A673 (cell line): ENCODE measurements at places on chromosomes 1 and 21.
A peak's percentile ranks its signal among the peaks of the same experiment; 100 is the strongest.

DNA sequence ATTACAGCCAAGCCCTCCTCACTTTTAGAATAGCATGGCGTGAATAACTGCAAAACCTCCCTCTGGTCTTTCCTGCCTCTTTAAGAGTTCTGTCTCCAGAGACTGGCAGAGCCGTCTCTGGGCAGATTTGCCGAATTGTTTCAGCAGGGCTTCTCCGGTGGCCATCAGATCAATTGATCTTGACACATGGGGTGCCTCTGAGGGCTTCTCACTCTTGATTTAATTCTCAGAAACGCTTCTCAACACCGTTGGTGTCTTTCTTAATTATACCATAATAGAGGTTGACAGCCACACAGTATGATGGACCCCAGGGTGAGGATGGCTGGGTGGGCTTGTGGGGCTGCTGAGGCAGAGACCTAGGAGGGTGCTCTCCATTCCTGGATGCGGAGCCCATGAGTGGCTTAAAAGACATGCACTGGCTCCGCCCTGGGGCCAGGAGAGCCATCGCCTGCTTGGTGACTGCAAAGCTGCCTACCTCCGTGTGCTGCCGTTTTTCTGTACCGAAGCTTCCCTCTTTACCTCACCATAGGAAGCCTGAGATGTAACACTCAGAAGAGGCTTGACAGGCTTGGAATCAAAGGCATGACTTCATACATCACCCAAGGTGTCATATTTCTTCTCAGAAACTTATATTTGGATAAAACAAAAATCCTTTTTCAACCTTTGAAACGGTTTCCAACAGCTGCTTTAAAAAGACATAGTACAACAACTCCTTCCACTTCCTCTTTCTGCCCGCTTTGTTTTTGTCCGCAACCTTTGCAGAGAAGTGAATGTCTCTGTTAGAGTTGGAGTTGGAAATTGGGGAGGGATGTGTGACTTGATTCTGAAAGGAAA lies 82.9 kb downstream of the GALNT2 start:
- DNase-seq = no peak

- no peak for DNase-seq
Measured at GRCh38 chr1:240772131-240772530, 160.2 kb upstream of the GREM2 start.

DNA sequence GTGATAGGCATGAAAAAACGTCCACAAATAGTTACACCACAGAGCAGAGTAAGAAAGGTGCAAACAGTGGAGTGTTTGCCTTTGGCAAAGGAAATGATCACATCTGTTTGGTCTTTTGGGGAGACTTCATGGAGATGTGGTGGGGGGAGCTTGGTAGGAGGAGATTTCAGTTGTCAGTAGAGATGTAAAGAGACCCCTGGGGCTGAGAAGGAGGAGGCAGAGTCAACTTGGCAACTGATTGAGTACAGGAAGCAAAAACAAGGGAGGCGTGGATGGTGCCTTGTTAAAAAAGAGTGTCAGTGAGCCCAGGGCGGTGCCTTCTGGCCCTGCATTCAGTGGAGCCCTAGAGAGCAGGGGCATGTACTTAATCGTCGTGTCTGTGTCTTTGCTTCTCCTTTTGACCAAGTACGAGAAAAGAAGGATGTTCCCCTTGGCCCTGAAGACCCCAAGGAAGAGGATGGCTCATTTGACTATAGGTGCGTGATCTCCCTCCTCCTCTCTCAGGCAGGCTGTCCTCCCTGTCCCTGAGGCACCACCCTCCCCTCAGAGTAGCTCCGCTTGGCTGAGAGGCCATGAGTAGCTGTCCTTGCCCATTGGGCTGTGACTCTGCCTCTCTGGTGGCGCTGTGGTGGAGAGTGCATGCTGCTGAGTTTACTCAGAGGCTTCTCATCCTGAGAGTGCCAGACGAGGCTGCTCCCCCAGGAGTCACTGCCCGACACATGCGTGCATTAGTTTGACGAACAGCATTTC lies 30.4 kb upstream of the CNTN2 start:
- no peak for DNase-seq

- DNase-seq = no peak
Measured at GRCh38 chr21:18157406-18157805, 87.2 kb upstream of the CHODL start.

GRCh38 chr1:6391951-6392808 lies 1.4 kb downstream of the ACOT7 start:
- DNase-seq = peak; percentile 22

- no peak for DNase-seq
Measured at GRCh38 chr21:36973986-36974850, 7.7 kb upstream of the HLCS start.
